ENCODE measurements at places on chromosomes 1 and 21.

GRCh38 chr1:236149696-236150228 lies 7.4 kb downstream of the GPR137B start:
- no peak for DNase-seq

GRCh38 chr1:181429462-181429861 lies 53.9 kb upstream of the CACNA1E start:
- no peak for DNase-seq

GRCh38 chr1:72282271-72283021 lies at the start of gene NEGR1:
Gene NEGR1 (minus strand): TSS chr1:72282539.
- DNase-seq: peak; percentile 79

DNA sequence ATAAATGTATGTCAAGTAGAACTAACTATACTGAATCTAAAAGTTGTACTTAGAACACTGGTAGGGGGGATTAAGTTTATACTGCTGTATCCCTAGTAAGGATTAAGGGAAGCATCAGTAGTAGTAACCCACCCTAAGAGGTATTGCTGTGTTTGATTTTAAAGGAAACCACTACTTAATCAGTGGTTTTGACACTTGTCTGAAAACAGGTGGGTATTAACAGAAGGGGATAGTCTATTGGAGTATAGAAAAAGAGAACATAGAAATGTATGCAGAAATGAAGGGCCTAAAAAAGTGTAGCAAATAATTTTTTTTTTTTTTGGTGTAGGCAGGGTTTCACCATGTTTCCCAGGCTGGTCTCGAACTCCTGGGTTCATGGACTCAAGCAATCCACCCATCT lies 2.2 kb downstream of the MIGA1 start:
- no peak for DNase-seq

DNA sequence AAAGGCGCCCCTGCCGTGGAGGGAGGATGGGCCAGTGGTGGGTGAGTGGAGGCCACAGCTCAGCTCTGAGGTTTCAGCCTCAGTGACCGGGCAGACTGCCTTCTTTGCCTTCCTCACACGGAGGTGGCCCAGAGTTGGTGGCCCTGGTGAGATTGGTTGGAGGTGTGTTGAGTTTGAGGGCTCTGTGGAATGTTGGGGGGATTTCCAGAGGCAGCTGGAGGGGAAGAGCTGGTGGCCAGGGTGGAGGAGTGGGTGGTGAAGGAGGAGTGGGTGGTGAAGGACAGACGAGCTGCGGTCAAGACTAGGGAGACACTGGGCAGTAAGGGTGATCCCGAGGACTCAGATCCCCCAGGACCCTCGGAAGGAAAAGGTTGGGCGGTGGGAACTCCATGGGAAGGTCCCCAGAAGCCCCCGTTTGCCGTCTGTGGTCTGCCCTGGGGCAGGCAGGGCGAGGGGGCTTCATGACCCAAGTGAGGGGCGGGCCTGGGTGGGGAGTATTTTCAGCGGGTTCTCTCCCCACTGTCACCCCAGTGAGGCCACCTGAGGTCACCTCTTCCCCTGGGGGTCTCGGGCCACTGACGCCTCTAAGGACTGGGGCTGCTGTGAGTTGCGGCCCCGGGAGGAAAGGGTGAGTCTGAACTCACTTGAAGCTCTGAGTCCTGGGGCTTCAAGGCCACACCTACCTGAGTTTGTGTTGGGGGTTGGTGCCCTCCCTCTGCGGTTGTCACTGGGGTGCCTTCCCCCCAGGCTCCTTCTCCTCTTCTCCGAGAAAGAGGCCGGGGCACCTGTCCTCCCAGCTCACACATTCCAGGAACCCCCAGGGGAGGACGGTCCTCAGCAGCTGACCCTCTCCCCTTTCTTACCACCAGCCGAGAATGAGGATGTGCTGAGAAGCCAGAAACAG lies 22.7 kb upstream of the PIK3CD start:
- no peak for DNase-seq
